Caco-2 (cell line): ENCODE measurements at places on chromosomes 3 and 15.

GRCh38 chr3:53800041-53800906 lies 45.9 kb downstream of the CHDH start:
- no peak for DNase-seq

- no peak for DNase-seq
Measured at GRCh38 chr3:182755712-182756111, 37.6 kb upstream of the ATP11B start.

GRCh38 chr3:34106879-34107278 lies 308.4 kb downstream of the PDCD6IP start:
- no peak for DNase-seq

- DNase-seq, result no peak
Measured at GRCh38 chr15:89559769-89560264, 15.5 kb upstream of the TICRR start.

DNA sequence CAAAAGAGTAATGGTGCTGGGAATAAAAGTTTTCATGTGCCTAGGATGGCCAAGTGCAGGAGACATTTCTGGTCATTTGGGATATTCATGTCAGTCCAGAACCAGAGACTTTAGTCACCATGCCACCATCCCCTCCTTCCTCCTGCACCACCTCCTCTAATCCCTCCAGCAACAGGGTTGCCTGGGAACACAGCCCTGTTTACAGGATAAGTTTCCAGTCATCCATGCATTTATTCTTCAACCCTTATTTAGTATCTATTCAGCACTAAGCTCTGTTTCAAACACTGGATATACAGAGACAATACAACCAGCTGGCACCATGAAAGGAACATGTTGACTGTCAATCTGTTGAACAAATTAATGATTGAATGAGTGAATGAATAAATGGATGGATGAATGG lies 211.7 kb downstream of the CLSTN2 start:
- DNase-seq, result no peak

DNA sequence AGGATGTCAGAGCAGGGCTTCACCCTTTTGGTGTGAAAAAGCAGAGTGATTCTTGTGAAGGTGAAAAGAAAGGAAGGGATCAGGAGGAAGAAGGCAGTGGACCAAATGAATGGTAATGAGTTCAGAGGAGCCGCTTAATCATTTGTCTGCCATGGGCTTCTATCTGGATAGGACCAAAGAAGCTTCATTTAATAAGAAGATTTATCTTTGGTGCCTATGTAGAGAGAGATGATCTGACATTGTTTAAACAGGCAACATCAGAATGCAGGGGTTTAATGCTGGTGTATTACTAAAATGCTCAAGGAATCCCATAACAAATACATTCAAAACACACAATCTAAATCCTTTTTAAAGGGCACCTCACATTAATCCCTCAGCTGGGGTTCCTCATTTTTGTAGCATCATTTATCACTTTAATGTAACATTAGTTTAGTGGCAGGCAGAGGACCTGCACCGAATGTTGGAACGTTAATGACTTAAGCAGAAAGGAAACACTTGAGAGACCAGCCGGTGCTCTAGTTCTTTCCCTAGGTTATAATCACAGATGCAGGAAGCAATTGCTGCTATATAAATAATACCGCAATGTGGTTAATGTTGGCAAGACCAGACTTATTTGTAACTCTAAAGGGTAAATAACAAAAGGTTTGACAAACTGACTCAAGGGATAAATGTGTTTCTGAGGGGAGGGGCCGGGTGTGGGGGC lies 27.9 kb upstream of the IL1RAP start:
- no peak for DNase-seq

DNA sequence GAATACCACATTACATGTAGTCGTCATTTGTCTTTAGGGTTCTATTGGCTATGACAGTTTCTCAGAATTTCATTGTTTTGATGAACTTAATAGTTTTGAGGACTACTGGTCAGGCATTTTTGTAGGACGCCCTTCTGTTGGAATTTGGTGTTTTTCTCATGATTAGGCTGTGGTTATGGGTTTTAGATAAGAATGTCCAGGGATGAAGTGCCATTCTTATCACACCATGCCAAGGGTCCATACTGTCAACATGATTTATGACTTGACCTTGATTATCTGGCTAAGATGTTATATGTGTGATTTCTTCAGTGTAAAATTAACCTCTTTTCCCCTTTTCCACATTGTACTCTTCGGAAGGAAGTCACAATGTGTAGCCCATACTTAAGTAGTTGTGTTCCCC lies 135.3 kb downstream of the DIPK2A start:
- no peak for DNase-seq

- no peak for DNase-seq
Measured at GRCh38 chr15:68725736-68726135, 95.0 kb downstream of the ANP32A start.

GRCh38 chr15:96323319-96324145 lies 7.0 kb upstream of the NR2F2 start:
- no peak for DNase-seq

- peak; percentile 69 for DNase-seq
Measured at GRCh38 chr3:122258757-122259371, 66.2 kb upstream of the CSTA start.

DNA sequence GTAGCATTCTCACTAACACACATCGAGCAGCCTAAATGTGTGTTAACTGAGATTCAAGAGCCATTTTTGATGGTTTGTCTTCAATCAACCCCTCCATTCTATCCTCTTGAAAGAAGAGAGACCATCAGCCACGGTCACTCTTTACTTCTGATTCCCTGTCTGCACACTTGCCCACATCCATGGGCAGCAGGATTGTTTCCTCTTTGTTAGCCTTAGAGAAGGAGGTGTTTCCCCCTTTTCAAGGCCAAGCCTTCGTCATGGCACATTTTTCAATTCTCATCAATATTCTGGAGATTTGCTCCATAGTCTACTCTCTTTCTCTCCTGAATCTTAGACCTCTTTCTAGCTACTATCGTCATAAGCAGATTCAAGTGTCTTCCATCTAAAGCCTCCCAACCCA lies 522.4 kb upstream of the NAALADL2 start:
- no peak for DNase-seq

GRCh38 chr15:31255732-31256377 lies 70.8 kb upstream of the KLF13 start:
- no peak for DNase-seq

DNA sequence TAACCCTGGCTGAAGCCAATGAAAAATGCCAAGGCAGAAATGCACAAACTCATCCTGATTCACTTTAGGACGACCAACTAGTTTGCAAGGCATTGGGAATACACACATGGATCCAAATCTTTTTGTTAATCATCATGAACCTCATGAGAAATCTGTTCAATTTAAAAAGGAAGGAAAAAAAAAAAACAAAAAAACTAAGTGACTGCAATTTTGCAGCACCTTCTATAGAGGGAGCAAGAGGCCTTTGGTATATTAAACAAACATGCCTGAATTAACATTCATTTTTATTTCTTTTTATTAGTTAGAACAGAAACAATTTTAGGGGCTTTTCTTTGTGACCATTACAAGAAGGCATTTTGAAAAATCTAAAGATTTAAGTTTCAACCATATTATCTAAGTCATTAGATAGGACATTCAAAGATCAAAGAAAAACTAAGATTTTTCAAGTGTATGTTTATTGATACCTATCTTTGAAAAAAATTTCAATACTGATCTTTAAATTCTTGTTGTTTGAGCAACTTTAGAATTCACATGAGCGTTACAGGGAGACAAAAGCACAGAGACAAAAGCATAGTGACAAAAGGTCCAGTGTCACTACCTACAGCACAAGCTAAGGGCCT lies 182.4 kb downstream of the CBLB start:
- no peak for DNase-seq

DNA sequence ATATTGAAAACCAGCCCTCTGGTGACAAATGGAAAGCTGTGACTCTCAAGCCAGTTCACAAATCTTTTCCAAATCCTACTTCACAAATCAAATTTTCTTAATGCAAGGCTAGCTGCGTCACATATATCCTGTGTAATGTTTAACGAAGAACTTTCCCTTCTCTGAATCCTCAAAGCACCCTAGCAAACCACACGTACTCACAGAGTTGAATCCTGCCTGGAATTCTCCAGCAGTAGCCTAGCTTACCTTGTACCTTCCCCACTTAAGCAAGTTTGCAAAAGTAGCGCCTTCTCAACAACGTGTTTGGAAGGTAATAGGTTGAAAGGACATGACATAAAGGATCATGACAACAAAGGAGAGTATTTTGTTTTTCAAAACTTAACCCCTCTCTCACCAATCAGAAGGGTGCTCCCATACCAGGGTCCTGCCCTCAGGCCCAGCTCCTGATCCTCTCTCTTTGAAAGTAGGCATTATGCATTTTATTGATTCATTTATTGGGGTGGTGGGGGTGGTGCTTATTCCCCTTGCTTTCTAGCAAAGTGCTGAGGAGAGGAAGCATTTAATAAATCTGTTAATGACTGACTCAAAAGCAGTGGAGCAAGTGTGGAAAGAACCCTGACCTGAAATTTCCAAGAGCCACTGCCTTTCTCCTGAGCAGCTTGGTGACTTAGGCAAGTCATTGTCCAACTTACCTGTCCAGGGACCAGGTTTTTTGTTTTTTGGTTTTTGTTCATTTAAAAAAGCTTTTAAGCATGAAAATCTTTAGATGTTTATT lies 531.6 kb downstream of the MECOM start:
- DNase-seq, result no peak

- no peak for DNase-seq
Measured at GRCh38 chr3:118960876-118961450, 73.7 kb downstream of the IGSF11 start.

GRCh38 chr3:43863966-43864933 lies 173.5 kb downstream of the ABHD5 start:
- no peak for DNase-seq

GRCh38 chr3:29329986-29330890 lies 49.4 kb downstream of the RBMS3 start:
- DNase-seq, result no peak

DNA sequence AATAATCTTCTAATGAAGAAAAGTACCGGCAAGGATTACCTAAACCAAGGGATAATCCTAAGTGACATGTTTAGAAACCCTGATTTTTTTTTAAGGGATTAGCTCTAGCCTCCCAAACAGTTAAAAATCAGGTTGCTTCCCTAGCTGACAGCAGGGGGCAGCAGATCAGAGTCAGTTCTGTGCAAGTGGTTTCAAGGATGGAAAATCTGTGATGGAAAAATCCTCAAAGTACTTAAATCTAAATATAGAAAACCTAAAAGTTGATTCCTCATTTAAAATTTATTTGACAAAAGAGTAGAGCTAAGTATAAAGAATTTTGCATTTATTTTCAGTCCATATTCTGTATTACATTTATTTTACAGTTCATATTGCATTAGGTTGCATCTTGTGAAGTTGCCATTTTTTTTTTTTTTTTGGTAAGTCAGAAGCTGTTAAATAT lies 107.6 kb downstream of the PEX5L start:
- DNase-seq, result peak; percentile 57

GRCh38 chr3:125470671-125471070 lies 49.3 kb downstream of the SNX4 start:
- DNase-seq, result no peak

- peak; percentile 63 for DNase-seq
Measured at GRCh38 chr15:63833021-63833696, 589 bp downstream of the HERC1 start.

GRCh38 chr3:114442246-114442645 lies 148.4 kb downstream of the TIGIT start:
- no peak for DNase-seq

DNA sequence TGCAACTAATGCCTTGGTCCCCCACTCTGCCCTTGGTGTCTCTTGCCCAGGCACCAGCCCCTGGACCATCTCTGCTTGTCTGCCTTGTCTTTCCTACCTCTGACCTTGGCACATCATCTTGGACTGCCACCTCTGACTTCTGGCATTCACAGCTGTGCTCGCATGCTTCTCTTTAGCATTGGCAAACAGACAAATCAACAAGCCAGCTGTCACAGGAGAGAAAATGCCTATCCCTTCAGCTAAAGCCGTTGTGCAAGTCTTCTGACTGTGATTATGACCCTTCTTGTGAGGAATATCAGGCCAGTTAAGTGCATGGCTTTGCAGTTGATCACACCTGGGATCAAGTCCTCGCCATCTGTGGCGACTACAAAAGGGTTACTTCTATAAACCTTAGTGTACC lies 84.6 kb downstream of the PRICKLE2 start:
- no peak for DNase-seq

GRCh38 chr15:57549935-57550334 lies 41.8 kb upstream of the MYZAP start:
- no peak for DNase-seq

DNA sequence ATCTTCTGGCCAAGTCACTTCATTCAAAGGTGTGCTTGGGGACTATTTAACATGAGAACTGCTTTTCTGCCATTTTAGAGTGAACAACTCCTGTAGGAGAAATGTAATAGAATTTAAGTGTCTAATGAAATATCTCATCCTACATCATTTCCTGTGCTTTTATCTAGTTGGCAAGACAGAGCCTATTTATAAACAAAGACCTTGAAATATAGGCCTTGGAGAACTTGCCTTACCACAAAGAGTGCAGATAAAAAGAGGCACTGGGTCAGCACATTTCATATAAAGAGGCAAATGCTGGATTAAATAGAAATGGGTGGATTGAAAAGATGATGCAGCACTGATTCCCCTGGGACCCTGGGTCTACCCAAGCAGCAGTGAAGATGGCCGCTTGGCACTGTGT lies 278.0 kb downstream of the SUCLG2 start:
- no peak for DNase-seq

GRCh38 chr3:155418407-155418806 lies 124.9 kb upstream of the STRIT1 start:
- DNase-seq, result no peak

GRCh38 chr3:50258979-50259378 lies 10.0 kb upstream of the SEMA3B start:
- DNase-seq, result no peak

DNA sequence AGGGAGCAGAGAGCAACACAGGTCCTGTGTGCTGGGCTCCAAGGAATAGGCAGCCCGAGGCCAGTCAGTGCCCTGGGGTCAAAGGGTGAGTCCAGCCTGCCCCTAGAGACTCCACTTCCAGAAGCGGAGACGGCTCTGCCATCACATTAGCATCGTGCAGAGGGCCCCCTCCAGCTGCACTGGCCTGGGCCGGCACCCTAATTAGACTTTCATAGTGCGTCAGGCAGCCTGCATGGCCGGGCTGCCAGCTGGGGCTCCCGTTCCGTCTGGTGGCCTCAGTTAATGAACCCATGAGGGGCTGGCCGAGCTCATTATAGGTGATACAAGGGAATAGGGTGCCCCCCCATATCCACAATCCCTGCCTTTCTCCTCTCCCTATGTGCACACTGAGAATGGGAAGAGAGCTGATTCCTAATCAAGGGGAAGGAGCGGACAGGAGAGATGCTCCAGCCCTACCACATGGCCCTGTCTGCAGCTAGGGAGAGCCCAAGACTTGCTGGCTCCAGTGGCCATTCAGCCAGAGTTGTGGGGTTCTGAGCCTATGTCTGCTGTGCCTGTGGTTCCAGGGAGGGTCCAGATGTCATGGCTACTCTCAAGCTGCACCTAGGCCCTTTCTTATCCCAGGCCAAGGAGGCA lies 128.0 kb downstream of the SRGAP3 start:
- no peak for DNase-seq
